ENCODE measurements at places on chromosomes 1 and 21.

GRCh38 chr1:27391511-27392095, 819 bp upstream of the GPR3 start:
- no peak for DNase-seq

DNA sequence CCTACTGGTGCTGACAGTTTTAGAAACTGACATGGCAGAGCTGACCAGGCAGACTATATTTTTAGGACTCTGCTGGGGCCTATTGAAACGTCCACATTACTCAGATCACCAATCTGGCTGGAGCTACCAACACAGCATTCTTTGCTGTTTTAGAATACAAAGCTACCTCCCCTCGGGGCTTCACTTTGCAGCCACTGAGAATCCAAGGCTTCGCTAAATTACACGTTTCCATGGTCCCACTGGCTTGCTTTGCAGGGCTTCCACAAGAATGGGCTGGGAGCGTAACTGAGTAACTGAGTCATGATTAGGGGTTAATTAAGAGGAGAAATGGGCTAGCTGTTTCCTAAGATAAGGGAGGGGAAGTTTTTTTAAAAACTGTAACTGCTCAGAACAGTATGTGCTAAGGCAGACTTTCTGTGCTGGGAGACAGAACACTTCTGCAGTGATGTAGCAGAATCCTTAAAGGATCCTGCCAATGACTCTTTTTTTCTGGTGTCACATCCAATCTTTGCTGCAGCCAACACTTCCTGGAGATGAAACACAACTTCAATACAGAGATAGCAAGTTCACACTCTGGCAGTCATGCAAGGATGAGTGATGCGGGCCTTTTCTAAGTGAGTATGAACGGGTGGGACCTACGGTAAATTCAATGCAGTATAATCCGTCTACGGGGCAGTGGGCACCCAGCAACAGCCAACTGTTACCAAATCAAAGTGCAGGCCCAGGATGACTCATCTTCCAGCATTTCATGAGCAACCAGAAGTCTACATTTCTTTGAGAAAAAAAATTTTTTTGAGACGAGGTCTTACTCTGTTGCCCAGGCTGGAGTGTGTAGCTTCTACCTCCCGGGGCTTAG, 21.5 kb downstream of the NDUFS5 start:
- DNase-seq = no peak

DNA sequence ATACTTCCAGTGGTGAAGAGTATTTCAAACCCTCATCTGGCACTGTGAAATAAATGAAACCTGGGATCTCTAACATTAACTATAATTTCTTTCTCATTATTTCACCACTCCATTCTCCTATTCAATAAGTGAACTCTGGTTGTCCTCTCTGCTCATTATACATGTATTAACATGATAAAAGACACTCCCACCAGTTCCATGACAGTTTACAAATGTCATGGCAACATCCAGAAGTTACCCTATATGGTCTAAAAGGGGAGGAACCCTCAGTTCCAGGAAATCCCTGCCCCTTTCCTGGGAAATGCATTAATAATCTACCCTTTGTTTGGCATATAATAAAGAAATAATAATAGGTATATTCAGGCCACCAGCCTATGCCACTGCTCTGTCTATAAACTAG, 62.7 kb upstream of the BRINP3 start:
- no peak for DNase-seq

DNA sequence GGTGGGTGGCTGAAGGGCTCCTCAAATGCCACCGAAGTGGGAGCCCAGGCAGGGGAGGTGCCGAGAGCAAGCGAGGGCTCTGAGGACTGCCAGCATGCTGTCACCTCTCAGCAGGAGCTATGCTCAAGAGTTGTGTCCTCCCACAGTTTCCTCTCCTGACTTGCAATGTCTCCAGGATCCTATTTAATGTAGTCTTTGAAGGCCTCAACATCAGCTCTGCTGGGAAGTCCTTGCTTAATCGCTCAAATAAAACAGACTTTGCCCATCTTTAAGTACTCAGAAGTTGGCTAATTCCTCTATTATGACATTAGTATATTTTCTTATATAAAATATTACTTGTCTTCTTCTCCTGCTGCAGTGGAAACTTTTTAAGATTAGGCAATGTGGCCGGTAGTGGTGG, 154.2 kb upstream of the NRIP1 start:
- DNase-seq = no peak

DNA sequence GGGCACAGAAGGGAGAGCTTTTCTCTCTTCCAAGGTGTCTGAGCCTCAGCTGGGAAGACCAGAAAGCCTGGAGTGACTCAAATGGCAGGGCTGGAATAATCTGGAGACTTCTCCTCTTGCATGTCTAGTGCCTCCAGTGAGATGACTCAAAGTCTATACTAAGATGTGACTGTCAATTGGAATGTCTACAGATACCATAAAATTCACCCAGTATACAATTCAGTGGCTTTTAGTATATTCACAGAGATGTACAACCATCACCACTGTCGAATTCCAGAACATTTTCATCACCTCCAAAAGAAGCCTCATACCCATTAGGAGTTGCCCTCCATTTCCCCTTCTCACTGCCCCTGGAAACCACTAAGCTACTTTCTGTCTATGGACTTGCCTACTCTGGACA, 47.9 kb upstream of the CNN3 start:
- DNase-seq = no peak

DNA sequence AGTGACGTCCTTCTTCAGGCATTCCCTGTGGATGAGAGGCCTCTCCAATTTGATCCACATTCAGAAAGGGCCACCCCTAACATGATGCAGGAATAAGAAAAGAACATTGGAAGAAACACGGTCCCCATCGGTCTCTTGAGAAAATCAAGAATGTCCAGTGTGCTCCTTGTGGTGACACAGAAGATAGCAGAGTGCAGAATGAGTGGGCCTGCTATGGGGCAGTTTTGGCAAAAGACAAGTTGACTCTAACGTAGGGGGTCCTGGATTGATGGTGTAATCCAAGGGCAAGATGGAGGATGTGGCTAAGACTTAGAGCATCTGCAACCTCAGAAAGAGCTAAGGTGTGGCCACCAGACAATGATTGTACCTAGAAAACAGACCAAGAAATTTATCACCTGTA, 45.1 kb upstream of the COP1 start:
- DNase-seq = no peak

DNA sequence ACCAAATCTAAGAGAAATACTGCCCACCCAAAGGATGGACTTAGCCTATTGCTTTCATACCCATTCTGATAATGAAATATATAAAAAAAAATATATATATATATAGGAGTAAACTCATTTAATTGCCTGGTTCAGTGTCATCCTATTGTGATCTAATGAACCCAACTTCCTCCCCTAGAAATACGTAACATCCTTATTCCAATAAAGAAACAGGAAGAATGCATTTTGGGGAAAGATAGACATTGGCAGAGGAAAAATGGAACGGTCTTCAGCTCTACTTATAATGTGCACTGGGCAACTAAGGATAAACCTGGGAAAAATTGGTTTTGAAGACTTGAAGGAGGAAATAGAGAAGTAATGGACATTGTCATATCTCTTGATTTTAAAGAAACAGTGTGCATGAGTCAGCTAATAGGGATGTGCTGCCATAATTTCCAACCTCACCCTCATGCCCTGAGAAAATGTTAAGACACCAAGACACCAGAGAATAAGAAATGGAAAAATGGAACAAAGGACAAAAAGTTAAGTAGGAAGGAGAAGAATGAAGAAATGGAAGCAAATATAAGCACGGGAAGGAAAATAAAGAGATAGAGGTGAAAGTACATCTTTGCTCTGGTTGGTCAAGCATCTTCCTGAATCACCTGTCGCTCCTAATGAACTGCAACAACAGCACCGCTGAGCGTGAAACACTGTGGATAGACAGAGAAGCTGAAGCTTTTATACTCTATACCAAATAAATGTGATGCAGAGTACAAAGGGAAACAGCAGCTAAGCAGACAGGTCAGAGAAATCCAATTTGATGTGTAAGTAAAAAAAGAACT, 5.4 kb downstream of the UBR4 start:
- DNase-seq = no peak
